Spinal cord (tissue), 10 donors: ENCODE measurements at places on chromosomes 5 and 9. TPM values are rescaled to one million over a fixed set of nuclear protein-coding genes. Genes with fewer than 3 reads are reported as not detected.
A peak's percentile ranks its signal among the peaks of the same experiment; 100 is the strongest.

Gene ANKRD31
- total RNA-seq: 0.50 TPM

DNA sequence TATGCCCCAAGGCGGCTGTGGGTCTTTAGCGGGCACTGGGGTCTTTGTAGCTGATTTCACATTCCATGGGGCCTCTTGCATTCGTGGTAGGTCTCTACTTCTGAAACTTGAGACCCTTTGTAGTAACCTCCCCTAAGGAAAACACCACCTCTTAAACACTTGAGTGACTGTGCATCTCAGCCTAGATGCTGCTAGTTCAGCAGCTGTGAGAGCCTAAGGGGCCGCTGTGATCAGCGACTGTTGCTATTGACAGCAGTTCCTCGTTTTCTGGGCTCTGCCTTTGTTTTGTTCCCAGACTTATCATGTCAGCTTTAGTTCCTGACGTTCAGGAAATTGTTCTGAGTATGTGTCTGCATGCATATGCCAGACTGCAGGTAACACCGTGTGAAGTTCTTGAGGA lies 171.2 kb downstream of the HSPA4 start:
- no peak overlapping the region for H3K4me3 ChIP-seq
- H3K4me1 ChIP-seq: peaks cover 6% of the 10 kb centered on the region
- H3K27ac ChIP-seq: no peak overlapping the region
- DNase-seq: peak; percentile 5

GRCh38 chr9:110106661-110107060 lies 101.3 kb downstream of the C9orf152 start:
- H3K4me3 ChIP-seq: no peak overlapping the region
- H3K27me3 ChIP-seq: no peaks in the 10 kb centered on the region
- no peaks in the 10 kb centered on the region for H3K36me3 ChIP-seq
- H3K4me1 ChIP-seq: no peaks in the 10 kb centered on the region
- no peak for DNase-seq
- H3K27ac ChIP-seq: no peak overlapping the region

- no peaks in the 10 kb centered on the region for H3K27me3 ChIP-seq
- no peaks in the 10 kb centered on the region for H3K36me3 ChIP-seq
- no peak for DNase-seq
These were observed 140.1 kb upstream of the FBXL17 start for GRCh38 chr5:108521841-108522506.

DNA sequence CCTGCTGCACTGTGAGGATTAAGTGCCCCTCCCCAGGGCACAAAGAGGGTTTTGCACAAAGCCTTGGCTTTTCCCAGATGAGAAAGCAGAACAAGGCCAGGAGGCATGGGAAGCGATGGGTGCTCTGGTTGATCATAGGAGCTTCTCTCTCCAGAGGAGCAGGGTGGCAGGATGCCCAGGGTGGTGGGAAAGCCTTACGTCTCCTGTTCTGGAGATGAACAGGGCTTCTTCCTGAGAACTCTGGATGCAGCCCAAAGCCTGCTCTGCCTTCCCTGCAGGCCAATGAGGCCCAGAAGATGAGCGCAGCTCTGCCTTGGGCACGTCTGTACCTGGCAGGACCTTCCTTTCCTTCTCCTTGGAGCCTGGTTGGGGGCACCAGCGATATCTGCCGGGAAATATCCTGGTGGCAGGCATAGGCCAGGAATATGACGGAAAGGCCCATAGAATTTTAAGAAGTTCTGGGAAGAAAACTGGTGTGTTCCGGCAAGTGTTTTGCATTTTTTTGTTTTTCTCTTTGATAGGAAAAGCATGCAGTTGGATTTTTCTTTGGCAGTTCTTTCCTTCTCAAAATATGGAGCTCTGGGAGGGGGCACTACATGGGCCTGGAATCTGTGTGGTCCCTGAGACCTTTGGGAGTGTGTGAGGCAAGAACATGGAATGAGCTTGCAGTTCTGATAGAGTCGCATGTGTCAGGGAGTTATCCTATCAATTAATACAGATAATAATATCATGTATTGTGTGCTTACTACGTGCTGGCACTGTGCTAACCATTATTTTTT lies 253.2 kb upstream of the KLF4 start:
- H3K36me3 ChIP-seq: no peaks in the 10 kb centered on the region
- peaks cover 29% of the 10 kb centered on the region for H3K4me1 ChIP-seq
- no peak for DNase-seq
- no peak overlapping the region for H3K27ac ChIP-seq
- no peak overlapping the region for H3K4me3 ChIP-seq

DNA sequence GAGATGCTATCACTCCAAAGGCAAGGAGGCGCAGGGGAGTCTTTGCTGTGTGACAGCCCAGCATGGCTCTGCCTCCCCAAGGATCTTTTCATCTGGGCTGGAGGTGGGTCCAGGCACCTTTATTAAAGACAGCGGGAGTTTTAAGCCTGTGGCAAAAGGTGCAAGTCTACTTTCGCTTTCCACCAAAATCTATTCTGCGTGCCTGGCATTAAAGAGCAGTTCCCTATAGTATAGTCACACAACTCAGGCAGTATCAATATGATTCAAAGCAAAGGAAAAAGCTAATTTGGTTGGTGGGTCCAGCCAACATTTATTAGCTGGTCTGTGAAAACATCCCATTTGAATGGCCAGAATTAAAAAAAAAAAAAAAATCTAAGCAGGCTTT lies 398.7 kb downstream of the EBF1 start:
- no peak for DNase-seq
- no peak overlapping the region for H3K27ac ChIP-seq
- no peaks in the 10 kb centered on the region for H3K4me1 ChIP-seq
- H3K36me3 ChIP-seq: no peaks in the 10 kb centered on the region
- H3K4me3 ChIP-seq: no peak overlapping the region
- peaks cover 10% of the 10 kb centered on the region for H3K27me3 ChIP-seq

Gene FGD3
- total RNA-seq: 5.8 TPM

Gene NR4A3
- total RNA-seq: 2.4 TPM

Gene KIF4B
- total RNA-seq: 0.20 TPM

DNA sequence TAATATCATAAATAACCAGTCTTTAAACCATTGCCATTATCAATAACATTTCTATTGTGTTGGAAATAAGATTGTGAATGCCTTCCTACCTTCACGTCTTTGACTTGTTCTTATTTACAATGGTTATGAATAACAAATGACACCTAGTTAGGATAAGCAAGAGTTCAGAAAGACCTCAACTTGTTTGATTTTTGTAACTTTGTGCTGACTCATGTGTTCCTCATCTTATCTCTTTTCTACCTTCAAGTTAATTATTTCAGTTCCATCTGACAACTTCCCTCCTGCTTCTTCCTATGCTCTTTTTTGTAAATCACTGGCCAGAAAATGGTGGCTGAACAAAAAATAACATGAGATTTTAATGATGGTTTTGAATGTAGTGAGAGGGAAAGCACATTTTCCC lies 538.5 kb upstream of the TUSC1 start:
- DNase-seq: no peak
- no peaks in the 10 kb centered on the region for H3K36me3 ChIP-seq
- no peaks in the 10 kb centered on the region for H3K27me3 ChIP-seq
- H3K4me3 ChIP-seq: no peak overlapping the region

GRCh38 chr9:109487247-109487646 lies 10.9 kb downstream of the PTPN3 start:
- H3K4me1 ChIP-seq: peaks cover 19% of the 10 kb centered on the region
- H3K27me3 ChIP-seq: peaks cover 5% of the 10 kb centered on the region
- H3K4me3 ChIP-seq: no peak overlapping the region
- H3K27ac ChIP-seq: no peak overlapping the region
- DNase-seq: no peak

GRCh38 chr9:89525446-89526374 lies 27.8 kb upstream of the SEMA4D start:
- H3K4me1 ChIP-seq: peaks cover 12% of the 10 kb centered on the region
- no peaks in the 10 kb centered on the region for H3K27me3 ChIP-seq
- no peak for DNase-seq

DNA sequence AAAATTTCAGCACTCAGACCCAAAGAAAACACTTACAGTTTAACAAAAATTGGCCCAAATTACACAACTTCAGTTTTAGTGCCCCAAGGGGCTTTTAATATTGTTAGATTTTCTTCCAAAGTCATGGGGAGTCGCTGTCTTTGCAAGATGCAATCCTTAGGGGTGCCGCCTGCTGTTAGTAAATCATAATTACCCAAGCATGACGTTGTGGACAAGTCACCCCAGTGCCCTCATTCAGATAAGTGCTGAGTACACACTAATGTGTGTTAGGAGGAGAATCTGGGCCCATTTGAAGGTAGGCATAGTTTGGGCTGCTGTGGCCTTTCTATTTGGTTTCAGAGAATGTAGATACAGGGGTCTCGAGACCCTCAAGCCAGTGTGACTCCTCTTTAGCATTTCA lies 138.1 kb downstream of the SV2C start:
- DNase-seq: no peak
- no peak overlapping the region for H3K27ac ChIP-seq
- H3K27me3 ChIP-seq: no peaks in the 10 kb centered on the region
- no peak overlapping the region for H3K4me3 ChIP-seq
- H3K36me3 ChIP-seq: no peaks in the 10 kb centered on the region
- H3K4me1 ChIP-seq: peaks cover 2% of the 10 kb centered on the region

GRCh38 chr9:126499005-126499910 lies 114.5 kb upstream of the LMX1B start:
- H3K27me3 ChIP-seq: peaks cover 3% of the 10 kb centered on the region
- H3K27ac ChIP-seq: no peak overlapping the region
- DNase-seq: no peak
- H3K36me3 ChIP-seq: peaks cover 64% of the 10 kb centered on the region
- H3K4me1 ChIP-seq: peaks cover 45% of the 10 kb centered on the region
- peak overlapping the region; percentile 29 for H3K4me3 ChIP-seq

DNA sequence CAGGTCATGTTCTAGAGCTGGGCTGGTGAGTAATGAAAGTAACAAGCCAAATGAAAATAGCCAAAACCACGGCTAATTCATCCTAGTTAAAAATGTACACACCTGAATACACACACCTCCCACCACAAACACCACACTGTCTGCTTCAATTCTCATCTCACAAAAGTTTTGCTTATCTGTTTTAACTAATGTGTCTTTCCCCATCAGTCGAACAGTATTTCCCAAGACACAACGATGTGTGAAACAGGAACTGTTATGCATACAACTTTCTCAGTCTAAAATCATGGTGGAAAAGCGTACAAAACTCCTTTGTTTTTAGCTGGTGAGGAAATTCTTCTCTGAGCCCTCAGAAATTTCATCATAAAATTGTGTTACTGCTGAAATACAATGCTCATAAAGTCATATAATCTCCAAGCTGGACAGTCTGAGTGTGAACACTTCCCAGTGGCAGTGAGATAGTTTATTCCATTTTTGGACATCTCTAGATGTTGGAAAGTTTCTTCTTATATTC lies 242.4 kb downstream of the EFNA5 start:
- no peaks in the 10 kb centered on the region for H3K27me3 ChIP-seq
- no peaks in the 10 kb centered on the region for H3K4me1 ChIP-seq
- H3K27ac ChIP-seq: no peak overlapping the region
- no peak overlapping the region for H3K4me3 ChIP-seq
- no peak for DNase-seq
- H3K36me3 ChIP-seq: no peaks in the 10 kb centered on the region

Gene LCN10
- not detected for total RNA-seq

GRCh38 chr5:160108124-160108523 lies 11.1 kb downstream of the PWWP2A start:
- no peak for DNase-seq
- H3K27ac ChIP-seq: no peak overlapping the region
- H3K4me1 ChIP-seq: no peaks in the 10 kb centered on the region
- no peaks in the 10 kb centered on the region for H3K27me3 ChIP-seq

GRCh38 chr5:12141496-12141895 lies 237.2 kb upstream of the CTNND2 start:
- H3K4me1 ChIP-seq: no peaks in the 10 kb centered on the region
- no peaks in the 10 kb centered on the region for H3K36me3 ChIP-seq
- DNase-seq: no peak

- no peaks in the 10 kb centered on the region for H3K27me3 ChIP-seq
- no peaks in the 10 kb centered on the region for H3K36me3 ChIP-seq
- H3K4me1 ChIP-seq: peaks cover 9% of the 10 kb centered on the region
- H3K4me3 ChIP-seq: no peak overlapping the region
These were observed 80.3 kb downstream of the HRH2 start for GRCh38 chr5:175738126-175738525.

Gene WNT8A
- not detected for total RNA-seq

Gene SLC34A3
- 0.06 TPM for total RNA-seq

- no peak overlapping the region for H3K27ac ChIP-seq
- DNase-seq: no peak
- H3K27me3 ChIP-seq: no peaks in the 10 kb centered on the region
- no peaks in the 10 kb centered on the region for H3K36me3 ChIP-seq
These were observed 9.7 kb downstream of the ICE1 start for GRCh38 chr5:5432020-5432707.

Gene BHMT2
- 29.6 TPM for total RNA-seq

GRCh38 chr5:35554016-35554415 lies 63.6 kb upstream of the SPEF2 start:
- no peak for DNase-seq
- no peaks in the 10 kb centered on the region for H3K27me3 ChIP-seq
- no peaks in the 10 kb centered on the region for H3K4me1 ChIP-seq
- H3K27ac ChIP-seq: no peak overlapping the region
- H3K4me3 ChIP-seq: no peak overlapping the region

GRCh38 chr5:27821681-27822080 lies 783.3 kb upstream of the CDH9 start:
- no peaks in the 10 kb centered on the region for H3K27me3 ChIP-seq
- H3K4me3 ChIP-seq: no peak overlapping the region
- no peaks in the 10 kb centered on the region for H3K4me1 ChIP-seq

DNA sequence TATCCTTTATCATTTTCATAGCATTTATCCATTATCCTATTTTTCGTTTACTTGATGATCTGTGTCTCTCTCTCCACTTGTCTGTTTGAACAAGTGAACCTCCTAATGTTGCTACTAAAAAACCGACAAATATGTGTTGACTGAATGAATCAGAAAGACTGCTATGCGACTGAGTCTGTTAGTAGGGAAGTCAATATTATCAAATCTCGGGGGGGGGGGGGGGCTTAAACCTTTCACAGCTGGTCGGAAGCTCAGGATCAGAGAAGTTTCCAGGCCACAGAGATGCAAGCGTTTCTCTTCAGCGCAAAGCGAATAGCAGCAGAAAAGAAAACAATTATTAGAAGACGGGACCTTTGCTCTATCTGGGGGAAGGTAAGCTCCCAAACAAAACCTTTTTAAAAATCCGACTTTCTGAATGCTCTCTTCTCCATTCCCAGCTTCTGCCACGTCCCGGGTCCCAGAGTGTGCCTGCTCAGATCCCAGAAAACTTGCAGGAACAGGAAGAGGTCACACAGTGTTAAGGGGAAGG lies 412 bp downstream of the RIOK2 start:
- peak overlapping the region; percentile 97 for H3K27ac ChIP-seq
- peaks cover 3% of the 10 kb centered on the region for H3K36me3 ChIP-seq
- H3K4me3 ChIP-seq: peak overlapping the region; percentile 99
- peaks cover 7% of the 10 kb centered on the region for H3K4me1 ChIP-seq
- no peak for DNase-seq

Gene FAM53C
- total RNA-seq: 26.2 TPM

GRCh38 chr9:93721417-93721965 lies 145.1 kb downstream of the PHF2 start:
- no peak overlapping the region for H3K27ac ChIP-seq
- H3K36me3 ChIP-seq: no peaks in the 10 kb centered on the region
- DNase-seq: no peak
- no peaks in the 10 kb centered on the region for H3K4me1 ChIP-seq
- no peak overlapping the region for H3K4me3 ChIP-seq
- H3K27me3 ChIP-seq: no peaks in the 10 kb centered on the region

Gene LECT2
- not detected for total RNA-seq
